Thoracic aorta (tissue), 2 donors: ENCODE measurements at places on chromosomes 6 and 20. TPM values are rescaled to one million over a fixed set of nuclear protein-coding genes. Genes with fewer than 3 reads are reported as not detected.

- no peaks in the 10 kb centered on the region for H3K27me3 ChIP-seq
- DNase-seq: no peak
- H3K4me1 ChIP-seq: no peaks in the 10 kb centered on the region
- no peak overlapping the region for H3K4me3 ChIP-seq
- H3K36me3 ChIP-seq: no peaks in the 10 kb centered on the region
These were observed 118.7 kb downstream of the ATG5 start for GRCh38 chr6:106206905-106207304.

- no peak overlapping the region for H3K4me3 ChIP-seq
- H3K4me1 ChIP-seq: no peaks in the 10 kb centered on the region
- H3K27me3 ChIP-seq: no peaks in the 10 kb centered on the region
- DNase-seq: no peak
These were observed 270.5 kb downstream of the BMP2 start for GRCh38 chr20:7038029-7038428.

Gene SAMD10
- total RNA-seq: 0.78 TPM

DNA sequence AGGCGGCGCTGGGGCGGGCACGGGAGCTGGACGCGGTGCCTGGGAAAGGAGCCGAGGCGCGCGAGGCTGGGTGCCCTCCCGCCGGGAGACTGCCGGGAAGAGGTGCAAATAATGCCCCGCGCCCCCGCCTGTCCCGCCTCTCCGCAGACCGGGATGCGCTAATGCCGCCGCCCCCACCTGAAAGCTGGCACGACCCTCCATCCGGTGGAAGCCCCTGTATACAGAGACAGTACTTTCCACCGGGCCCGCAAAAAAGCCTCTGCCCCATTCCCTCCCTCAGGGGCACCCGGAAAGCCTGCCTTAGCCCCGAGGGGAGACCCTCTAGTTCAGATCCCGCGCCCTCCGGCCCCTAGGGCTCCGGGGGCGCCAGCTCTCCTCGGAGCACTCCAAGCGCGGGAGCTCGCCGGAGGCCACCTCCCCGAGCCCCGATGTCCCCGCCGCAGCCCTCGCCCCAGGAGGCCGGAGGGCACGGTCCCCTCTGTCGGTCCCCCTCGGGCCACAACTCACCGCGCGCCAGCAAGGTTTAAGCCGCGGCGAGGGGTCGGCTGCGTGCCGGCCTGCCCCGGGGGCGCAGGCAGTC, 1.2 kb downstream of the GRM4 start:
- no peak overlapping the region for H3K27ac ChIP-seq
- no peaks in the 10 kb centered on the region for H3K36me3 ChIP-seq
- peak overlapping the region; percentile 67 for H3K4me3 ChIP-seq

- no peaks in the 10 kb centered on the region for H3K36me3 ChIP-seq
- no peaks in the 10 kb centered on the region for H3K4me1 ChIP-seq
- H3K27ac ChIP-seq: no peak overlapping the region
- no peak overlapping the region for H3K4me3 ChIP-seq
- H3K27me3 ChIP-seq: no peaks in the 10 kb centered on the region
- no peak for DNase-seq
These were observed 62.8 kb upstream of the GTSF1L start for GRCh38 chr20:43789593-43789992.

DNA sequence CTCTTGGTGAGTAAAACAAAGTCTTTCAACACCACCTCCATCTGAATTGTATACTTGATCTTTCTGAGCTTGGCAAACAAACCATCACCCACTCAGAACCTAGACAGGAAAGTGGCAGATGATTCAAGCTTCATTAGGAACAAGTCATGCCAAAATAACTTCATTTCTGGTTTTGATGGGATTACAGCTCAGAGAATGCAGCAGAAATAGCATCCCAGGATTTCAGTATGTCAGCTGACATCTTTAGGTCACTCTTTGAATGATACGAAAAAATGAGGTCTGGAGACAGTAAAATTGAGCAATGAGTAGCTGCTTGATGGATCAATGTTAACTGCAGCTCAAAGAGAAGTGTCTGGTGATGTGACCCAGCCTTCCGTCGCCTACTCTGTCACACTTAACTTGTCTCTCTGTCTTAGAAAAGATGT, 92.4 kb downstream of the GJA10 start:
- H3K27ac ChIP-seq: no peak overlapping the region
- peaks cover 7% of the 10 kb centered on the region for H3K4me1 ChIP-seq
- DNase-seq: no peak
- no peak overlapping the region for H3K4me3 ChIP-seq
- no peaks in the 10 kb centered on the region for H3K27me3 ChIP-seq
- no peaks in the 10 kb centered on the region for H3K36me3 ChIP-seq

DNA sequence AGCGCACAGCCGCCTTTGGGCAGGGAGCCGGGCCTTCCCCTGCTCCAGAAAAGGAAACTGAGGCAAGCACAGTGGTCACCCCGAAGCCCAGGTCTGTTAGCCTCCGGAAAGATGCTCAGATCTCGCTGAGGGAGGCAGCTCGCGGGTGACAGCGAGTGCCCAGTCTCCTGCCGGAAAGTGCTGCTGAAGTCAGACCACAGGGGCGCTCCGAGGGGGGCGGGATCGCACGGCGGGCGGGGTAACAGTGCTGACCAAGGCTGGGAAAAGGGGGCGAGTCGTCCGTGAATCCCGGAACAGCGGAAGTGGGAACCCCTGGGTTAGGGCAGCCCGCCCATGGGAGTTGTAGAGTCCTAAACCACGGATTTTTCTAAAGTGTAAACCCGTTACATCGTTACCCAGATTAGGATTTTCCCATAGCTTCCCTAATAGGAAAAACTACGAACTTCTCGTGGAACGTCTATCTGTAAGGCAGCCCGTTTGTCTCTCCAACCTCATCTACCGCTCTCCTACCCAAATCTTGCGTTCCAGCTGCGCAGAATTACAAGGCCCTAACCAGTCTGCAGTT, 504 bp downstream of the VPS16 start:
- no peaks in the 10 kb centered on the region for H3K4me1 ChIP-seq
- no peaks in the 10 kb centered on the region for H3K27me3 ChIP-seq
- peak overlapping the region; percentile 98 for H3K4me3 ChIP-seq
- peak; percentile 51 for DNase-seq

DNA sequence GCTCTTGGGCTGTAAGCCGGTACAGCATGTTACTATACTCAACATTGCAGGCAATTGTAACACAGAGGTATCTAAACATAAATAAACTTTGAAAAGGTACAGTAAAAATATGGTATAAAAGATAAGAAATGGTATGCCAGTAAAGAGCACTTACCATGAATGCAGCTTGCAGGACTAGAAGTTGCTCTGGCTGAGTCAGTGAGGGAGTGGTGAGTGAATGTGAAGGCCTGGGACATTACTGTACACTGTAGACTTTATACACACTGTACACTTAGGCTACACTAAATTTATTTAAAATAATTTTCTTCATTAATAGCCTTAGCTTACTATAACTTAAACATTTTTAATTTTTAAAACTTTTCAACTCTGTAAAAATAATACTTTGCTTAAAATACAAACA, 37.8 kb upstream of the ANKEF1 start:
- H3K4me3 ChIP-seq: no peak overlapping the region
- DNase-seq: no peak
- H3K27ac ChIP-seq: no peak overlapping the region
- H3K36me3 ChIP-seq: no peaks in the 10 kb centered on the region
- no peaks in the 10 kb centered on the region for H3K27me3 ChIP-seq

DNA sequence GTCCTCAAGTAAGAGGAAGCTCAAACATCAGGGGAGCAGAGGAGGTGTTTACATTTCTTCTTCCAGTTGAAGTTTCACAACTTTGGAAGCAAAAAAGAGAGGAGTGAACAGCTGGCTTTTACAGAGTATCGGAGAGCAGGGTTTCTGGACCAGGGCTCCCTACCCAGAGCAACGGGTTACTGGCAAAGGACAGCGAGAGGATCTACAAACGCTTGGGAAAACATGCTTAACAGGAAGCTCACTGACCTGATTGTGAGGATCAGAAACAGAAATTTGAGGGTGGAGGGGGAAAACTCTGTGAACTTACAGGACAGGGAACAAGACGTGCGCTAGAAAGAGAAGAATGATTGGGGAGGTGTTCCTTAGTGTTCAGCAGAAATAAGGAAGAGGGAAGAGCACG, 85.7 kb upstream of the TAB2 start:
- H3K4me3 ChIP-seq: no peak overlapping the region
- H3K4me1 ChIP-seq: peaks cover 5% of the 10 kb centered on the region
- no peak overlapping the region for H3K27ac ChIP-seq
- no peaks in the 10 kb centered on the region for H3K36me3 ChIP-seq
- H3K27me3 ChIP-seq: no peaks in the 10 kb centered on the region
- DNase-seq: no peak

GRCh38 chr20:889932-890463, 26.1 kb downstream of the ANGPT4 start:
- H3K36me3 ChIP-seq: no peaks in the 10 kb centered on the region
- H3K4me1 ChIP-seq: no peaks in the 10 kb centered on the region
- H3K27me3 ChIP-seq: no peaks in the 10 kb centered on the region
- no peak overlapping the region for H3K4me3 ChIP-seq
- H3K27ac ChIP-seq: no peak overlapping the region
- no peak for DNase-seq

GRCh38 chr20:55667024-55667423, 338.3 kb downstream of the CBLN4 start:
- no peaks in the 10 kb centered on the region for H3K27me3 ChIP-seq
- H3K4me1 ChIP-seq: no peaks in the 10 kb centered on the region
- no peaks in the 10 kb centered on the region for H3K36me3 ChIP-seq

GRCh38 chr20:8361006-8361652, 229.1 kb downstream of the PLCB1 start:
- no peak overlapping the region for H3K4me3 ChIP-seq
- H3K27me3 ChIP-seq: no peaks in the 10 kb centered on the region
- no peaks in the 10 kb centered on the region for H3K4me1 ChIP-seq
- no peak overlapping the region for H3K27ac ChIP-seq
- H3K36me3 ChIP-seq: no peaks in the 10 kb centered on the region
